NCI-H526 treated with DMSO at 0.1 percent for 48 hours (cell line): ENCODE measurements at places on chromosomes 16 and 17.

DNA sequence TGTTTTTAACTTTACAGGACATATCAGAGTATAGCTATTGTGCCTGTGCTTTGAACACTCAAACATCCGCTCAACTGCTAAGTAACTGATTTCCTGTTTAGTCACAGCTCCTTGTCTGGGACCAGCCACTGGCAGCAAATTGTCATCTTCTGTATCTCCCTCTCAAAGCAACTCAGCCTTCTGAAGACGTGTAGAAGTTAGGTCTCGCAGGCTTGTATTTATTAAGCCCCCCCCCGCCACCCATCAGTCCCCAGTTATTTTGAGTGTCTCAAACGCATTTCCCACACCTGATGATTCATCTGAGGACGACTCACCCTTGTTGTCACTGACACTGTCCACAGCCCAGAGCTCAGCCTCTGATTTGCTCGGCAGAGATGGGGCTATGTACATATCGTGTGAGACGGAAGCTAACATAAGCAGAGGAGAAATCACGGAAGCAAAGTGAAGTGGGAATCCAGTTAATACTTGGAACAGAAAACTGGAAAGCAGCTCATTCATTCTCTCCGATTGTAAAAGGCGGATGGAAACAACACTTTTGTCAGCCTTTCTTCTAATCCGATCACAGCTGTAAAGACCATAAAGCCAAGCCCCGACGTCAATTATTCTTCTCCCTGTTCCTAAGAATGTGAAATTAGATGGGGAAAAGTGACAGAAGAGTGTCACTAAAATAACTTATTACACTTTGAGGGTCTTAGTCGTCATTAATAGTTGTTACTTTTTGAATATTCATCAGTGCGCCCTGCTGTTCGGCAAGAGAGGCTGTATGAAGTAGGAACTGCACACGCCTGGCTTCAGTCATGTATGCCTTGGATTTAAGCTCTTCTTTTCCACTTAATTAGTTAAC is 64.2 kb downstream of the PITPNC1 start:
- DNase-seq, result no peak

DNA sequence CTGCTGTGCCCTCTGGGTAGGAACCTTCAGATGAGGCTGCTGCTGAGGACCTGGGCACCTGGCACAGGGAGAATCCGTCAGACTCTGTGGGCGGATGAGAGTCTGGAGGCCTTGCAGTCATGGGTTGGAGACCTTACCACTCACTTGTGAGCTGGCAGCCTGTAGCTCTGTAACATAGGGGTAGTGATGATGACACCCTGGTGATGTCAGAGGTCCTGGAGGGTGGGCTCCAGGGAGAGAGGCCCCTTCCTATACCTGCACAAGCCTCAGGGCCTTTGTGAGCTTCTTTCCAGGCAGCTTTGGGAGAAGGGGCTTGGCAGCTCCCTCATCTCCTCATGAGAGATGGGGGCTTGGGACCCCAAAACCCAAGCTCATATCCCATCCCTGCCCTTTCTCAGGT is 1.6 kb downstream of the MIEF2 start:
- no peak for DNase-seq

GRCh38 chr17:7019839-7020519 is 2.9 kb upstream of the BCL6B start:
- DNase-seq, result no peak

GRCh38 chr17:10156948-10157607 is 41.3 kb downstream of the GAS7 start:
- no peak for DNase-seq

GRCh38 chr17:2023692-2024571 is 1.2 kb downstream of the RTN4RL1 start:
- DNase-seq, result no peak

GRCh38 chr16:52545898-52546266 is 1.1 kb downstream of the TOX3 start:
- DNase-seq, result no peak

DNA sequence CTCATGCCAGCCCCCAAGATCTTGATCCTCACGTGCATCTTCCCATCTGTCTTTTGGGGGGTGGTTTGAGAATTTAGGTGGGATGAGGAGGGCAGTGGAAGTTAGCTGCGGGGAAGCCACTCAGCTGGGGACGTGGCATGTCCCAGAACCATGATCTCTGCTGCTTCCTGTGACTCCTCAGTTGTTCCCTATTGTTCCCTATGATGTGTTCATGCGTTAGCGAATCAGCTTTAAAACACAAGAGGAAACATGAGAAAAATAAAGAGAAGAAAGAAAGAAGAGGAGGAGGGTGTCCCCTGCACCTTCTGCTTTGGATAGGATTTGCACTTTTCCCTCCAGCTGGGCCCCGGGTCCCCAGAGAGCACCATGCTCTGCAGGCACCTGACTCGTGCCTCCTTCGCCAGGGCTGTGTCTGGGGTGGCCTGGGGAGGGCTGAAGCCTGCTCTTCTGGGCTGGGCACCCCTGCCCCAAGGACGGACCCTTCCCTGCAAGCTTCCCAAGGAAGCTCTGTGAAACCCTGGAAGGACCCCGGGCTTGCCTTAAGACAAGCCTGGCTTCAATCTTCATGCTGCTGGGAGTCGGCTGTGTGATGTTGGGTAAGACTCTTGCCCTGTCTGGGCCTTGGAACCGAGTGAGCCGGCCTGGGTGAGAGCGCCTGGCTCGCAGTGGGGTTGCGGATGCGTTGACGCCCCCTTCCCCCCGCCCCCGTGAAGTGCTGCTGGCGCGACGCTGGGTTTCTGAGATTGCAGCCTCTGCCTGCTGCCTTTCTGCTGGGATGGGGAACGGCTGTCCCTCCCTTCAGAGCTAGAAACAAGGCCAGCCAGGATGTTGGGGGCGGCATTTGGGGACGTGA is 62.8 kb upstream of the CIBAR2 start:
- no peak for DNase-seq

DNA sequence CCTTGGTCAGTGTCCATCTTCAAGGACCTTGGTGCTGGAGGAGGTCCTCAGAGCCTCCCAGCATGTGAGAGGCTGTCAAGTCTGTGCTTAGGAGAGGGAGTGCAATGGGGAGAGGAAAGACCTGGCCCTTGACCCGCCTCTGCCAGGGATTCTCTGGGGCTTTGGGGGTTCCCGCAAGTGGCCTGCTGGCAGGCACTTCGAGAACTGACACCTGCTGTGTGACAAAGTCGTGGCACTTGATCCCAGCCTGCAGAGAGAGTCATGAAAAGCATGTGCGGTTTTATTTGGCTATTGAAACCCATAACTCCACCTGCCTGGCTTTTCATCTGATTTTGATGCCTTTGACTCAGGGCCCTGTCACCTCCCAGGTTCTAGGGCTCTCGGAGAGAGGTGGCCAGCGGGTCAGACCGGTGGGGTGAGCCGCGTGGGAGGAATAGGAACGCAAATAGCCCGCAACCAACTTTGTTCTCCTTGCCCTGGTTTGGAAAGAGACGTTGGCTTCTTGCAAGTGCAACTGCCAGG is 42.8 kb upstream of the GSE1 start:
- no peak for DNase-seq

DNA sequence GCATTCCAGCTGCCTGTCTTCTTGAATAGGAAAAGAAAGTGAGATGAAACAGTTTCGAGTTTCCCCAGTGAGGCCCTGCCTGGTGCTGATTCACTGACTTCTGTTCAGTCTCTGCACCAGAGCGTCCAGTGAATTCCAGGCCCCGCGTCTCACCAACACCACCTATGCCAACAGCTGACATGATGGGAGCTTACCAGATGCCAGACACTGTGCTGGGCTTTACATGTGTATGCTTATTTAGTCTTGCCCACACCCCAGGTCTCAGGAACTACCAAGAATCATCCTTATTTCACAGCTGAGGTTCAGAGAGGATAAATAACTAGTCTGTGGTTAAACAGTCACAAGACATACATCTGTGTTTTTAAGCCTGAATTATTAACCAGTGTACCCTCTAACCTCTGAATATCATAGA is 29.1 kb upstream of the IRX6 start:
- no peak for DNase-seq

- DNase-seq, result no peak
Measured at GRCh38 chr17:19656851-19657581, 8.5 kb downstream of the ALDH3A2 start.

GRCh38 chr17:74702116-74702871 is 10.4 kb downstream of the CD300LF start:
- no peak for DNase-seq

GRCh38 chr17:48187872-48188608 is 80.5 kb downstream of the SNX11 start:
- peak; percentile 30 for DNase-seq

DNA sequence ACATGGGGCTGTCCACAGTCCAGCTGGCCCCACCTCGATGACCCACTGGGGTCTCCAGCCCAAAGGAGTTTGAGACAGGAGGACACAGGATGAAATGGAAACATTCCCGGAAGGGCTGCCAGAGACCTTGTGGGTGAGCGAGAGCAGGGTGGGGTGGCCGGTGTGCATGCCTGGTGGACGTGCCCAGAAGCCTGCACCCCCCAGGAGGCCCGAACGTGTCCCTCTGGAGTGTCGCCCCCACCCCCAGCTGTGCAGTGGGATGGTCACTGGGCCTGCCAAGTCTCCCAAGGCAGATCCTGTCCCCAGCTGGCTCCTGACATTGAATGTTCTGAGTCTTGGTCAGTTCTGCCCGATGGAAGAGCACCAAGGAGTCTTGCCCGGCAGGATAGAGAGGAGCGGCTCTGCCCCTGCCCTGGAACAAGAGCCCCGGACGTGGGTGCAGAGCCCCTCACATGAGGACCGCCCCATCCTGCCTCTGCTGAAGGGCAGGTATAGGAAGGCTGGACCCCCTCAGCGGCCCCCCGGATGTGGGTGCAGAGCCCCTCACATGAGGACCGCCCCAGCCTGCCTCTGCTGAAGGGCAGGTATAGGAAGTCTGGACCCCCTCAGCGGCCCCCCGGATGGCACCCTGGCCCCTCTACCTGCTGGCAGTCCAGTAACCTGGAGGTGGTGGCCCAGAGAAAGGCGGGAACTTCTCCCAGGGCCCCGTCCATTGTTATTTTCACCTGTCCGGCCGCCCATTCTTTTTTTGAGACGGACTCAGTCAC is 3.1 kb upstream of the CAPN15 start:
- DNase-seq, result no peak

DNA sequence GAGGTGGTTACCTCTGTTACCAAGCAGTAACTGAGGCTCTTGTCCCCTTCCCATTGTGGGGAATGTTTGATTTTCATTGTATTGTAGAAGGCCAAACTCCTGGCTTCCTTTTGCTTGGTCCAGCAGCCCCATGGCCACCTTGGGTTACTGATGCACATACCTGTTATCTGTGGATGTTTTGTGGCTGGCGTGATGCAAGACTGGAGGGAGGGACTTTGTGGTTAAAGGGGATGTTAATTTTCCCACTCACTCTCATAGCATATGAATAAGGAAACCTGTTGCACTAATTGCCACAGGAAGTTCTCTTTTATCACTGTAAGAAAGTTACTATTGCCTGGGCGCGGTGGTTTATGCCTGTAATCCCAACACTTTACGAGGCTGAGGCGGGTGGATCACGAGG is 168.6 kb upstream of the HS3ST4 start:
- no peak for DNase-seq

GRCh38 chr17:16853661-16854320 is 118.1 kb downstream of the TNFRSF13B start:
- no peak for DNase-seq

DNA sequence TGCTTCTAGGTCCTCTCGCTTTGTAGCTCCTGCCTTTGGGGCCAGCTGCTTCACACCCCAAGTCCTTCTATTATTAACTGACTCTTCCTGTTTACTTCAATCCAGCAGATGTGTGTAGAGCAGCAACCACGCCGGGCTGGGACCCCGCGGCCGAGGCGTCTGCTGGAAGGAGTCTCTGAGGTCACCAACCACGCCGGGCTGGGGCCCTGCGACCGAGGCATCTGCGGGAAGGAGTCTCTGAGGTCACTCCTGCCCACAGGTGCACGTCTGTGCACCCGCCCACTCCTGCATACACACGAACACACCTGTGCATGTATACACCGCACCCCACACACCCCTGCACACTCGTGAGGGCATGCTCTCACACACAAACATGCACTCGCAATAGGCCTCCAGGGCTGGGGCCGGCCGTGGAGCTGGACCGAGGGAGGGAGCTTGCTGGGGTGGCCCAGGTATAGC is 7.8 kb upstream of the TEX19 start:
- DNase-seq, result no peak

DNA sequence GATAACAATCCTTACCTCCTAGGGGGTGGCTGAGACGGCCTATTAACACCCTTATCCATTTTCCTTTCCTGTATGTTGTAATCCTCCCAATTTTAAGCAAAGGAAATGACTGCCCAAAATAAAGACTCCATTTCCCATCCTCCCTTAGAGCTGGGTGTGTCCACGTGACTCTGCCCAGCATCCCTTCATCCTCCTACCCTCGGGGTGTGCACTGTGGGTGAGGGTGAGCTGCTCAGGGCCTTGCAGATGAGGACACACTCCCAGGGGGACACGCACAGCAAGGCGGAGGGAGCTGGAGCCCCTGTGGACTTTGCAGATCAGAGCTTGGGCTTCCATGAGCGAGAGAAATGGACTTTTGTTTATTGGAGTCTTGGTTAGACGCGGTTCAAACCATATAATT is 186.8 kb downstream of the IRF8 start:
- DNase-seq, result no peak

- DNase-seq, result no peak
Measured at GRCh38 chr17:13546851-13547250, 54.9 kb downstream of the HS3ST3A1 start.

DNA sequence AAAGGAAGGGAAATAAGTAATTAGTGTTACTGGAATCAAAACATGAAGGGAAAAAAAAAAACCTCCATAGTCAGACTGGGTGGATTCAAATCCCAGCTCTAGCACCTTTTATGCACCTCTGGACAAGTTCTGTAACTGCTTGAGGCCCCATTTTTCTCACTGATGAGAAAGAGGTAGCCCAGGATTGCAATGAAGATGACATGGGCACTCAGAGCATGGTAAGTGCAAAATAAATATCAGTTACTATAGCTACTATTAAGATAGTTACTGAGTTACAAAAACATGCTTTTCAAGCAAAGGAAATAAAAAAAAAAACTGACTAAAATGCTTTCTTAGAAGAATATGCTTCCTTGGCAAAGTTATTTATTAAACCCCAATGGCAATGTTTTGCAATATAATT is 58.8 kb downstream of the CEP95 start:
- DNase-seq, result no peak

DNA sequence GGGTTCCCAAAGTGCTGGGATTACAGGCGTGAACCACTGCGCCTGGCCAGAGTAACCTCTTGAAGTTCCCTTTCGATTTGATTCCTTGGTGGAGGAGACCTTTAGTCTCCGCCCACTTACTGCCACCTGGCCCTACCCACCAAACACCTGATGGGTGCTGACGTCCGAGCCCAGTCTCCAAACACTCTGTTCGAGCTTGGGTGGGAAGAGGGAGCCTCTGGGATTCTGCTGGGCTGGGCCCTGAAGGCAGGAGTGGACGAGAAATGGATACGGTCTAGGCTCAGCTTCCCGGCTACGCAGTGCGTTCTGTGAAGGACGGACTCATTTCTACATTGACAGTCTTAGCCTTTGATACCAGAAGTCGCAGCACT is 870 bp upstream of the ITGA3 start:
- DNase-seq, result peak; percentile 82

GRCh38 chr17:80279895-80280294 is 19.2 kb downstream of the RNF213 start:
- DNase-seq, result no peak

GRCh38 chr16:21276090-21276489 is 2.0 kb downstream of the CRYM start:
- DNase-seq, result no peak
